ENCODE measurements at places on chromosomes 12 and 14.

DNA sequence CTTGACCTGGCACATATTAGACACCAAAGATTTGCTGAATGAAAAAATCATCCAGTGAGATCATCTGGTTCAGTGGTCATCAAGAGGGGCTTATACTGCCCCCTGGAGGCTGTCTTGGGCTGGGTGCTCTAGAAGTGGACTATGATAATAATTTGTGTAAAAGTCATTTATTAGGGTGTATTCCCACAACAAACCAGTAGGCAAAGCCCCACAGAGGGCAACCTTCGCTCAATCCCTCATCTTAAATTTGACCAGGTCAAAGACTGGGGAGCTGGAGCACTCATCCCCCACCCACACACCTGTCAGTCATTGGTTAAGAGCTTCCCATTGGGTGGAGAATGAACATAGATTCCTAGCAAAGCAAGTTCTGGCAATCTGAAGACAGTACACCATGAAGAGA lies 20.0 kb upstream of the FICD start:
- DNase-seq = no peak

DNA sequence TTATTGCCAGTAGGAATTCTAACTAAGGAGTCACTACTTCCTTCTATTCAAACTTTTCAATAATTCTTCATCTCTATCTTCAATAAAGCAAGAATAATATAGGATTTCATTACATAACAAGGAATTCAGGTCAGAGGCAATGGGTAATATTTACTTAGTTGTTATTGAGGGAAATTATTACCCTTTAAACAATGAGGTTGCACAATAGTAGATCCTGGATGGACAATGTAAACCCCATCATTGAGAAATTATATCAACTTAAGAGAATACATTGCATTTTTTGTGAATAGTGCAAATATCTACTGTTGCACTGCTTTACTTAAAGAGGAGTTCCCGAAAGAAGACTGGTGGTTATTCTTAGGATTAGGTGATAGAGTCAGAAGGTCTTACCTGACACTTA lies 43.8 kb downstream of the A2M start:
- DNase-seq = no peak

DNA sequence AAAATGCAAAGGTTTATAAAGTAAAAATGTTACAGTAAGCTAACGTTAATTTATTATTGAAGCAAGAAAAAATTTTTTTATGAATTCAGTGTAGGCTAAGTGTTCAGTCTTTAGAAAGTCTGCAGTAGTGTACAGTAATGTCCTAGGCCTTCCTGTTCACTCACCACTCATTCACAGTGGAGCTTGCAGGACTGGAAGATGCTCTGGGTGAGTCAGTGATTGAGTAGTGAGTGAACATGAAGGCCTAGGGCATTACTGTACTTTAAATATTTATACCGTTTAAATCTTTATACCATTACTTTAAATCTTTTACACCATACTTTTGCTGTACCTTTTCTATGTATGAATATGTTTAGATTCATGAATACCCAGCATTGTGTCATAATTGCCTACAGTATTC lies 120.3 kb upstream of the SLC38A4 start:
- no peak for DNase-seq

- DNase-seq = no peak
These were observed 11.5 kb downstream of the RAB5B start for GRCh38 chr12:55985341-55985740.

- no peak for DNase-seq
These were observed 10.0 kb downstream of the CDCA4 start for GRCh38 chr14:105010891-105011291.

GRCh38 chr12:84973026-84973425 lies 60.4 kb upstream of the SLC6A15 start:
- DNase-seq = no peak

DNA sequence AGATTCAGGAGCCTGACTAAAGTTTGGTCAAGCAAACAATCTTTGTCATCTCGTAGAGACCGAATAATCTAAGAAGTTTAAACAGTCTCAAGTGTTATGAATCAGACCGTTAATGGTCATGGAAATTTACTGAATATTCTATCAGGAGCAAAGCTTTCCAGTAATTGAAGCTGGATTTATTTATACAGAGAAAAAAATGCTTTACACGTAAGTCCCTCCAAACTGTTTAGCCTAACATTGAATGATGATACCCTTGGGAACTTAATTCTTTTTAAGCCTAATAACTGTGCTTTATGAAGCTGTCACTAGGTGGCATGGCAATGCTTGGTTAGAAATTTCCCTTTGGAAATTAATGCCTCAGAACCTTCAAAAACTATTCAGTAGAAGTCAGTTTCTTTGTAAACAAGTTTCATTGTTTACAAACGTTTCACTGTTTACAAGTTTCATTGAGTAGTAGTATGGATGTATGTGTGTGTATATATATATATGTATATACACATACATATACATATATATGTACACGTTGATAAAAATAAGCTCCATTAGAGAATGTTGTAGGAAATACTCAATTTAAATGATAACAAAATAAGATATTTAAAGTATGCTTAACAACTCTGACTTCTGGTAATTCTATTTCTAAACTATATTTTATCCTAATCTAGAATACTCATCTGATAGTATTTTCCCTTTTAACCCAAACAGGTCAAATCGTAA lies 32.1 kb downstream of the DEPDC4 start:
- no peak for DNase-seq

DNA sequence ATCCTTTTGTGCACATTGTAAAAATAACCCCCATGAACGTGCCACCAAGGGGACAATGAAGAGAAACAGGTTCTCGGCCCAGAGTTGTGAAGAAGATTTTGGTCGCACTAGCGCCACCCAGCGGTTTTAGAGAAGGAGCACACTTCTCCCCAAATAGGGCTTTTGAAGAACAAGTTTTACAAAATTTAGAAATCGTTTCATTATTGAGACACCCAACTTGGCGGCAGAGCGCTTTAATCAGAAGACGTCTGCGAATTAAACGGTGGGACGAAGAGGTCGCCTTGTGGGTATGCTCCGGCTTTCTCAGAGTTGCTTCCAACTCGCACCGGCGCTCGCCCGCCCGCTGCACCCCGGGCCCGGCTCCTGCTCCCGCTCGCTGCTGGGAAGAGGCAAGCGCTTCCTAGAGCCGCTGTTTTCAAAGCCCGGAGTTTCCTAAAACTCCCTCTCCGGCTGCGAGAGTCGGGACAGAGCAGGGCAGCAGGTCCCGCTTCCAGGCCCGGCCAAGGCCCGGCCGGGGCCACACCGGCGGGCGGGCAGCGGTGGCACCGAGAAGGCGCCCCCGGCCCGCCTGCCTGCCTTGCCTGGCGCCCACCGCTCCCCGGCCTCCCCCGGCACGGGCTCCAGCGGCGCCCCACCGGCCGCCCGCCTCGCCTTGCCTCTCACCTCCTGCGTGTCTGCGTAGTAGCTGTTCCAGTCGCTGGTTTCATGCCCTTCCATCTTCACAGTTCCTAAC lies 645 bp downstream of the FOXA1 start:
- no peak for DNase-seq

DNA sequence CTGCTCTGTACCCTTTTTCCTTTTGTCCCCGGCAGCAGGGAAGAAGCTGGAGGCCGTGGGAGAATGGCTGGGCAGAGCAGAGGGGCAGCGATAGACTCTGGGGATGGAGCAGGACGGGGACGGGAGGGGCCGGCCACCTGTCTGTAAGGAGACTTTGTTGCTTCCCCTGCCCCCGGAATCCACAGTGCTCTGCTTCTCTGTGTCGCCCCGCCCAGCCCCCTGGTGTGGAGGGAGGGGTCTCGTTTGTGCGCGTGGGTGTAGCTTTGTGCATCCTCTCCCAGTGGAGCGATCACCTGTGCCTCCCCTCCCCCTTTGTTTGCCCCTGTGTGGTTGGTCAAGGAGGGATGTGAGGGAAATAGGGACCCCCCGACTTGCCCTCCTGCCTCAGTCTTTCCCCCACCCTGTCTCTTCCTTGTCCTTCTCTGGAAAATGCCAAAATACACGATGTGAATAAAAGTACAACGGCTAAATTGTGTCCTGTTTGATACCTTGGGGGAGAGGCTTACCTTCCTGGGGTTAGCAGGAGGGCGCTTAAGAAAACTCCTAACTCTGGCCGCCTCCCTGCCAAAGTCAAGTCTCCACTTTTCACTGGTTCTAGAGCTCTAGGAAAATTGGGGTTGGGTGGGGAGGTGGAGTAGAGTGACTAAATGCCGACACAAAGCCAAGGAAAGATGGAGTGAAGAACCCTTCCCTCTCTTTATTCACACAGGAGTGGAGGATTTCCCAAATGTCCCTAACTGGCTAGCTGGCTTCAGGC lies 990 bp upstream of the TPI1 start:
- no peak for DNase-seq

DNA sequence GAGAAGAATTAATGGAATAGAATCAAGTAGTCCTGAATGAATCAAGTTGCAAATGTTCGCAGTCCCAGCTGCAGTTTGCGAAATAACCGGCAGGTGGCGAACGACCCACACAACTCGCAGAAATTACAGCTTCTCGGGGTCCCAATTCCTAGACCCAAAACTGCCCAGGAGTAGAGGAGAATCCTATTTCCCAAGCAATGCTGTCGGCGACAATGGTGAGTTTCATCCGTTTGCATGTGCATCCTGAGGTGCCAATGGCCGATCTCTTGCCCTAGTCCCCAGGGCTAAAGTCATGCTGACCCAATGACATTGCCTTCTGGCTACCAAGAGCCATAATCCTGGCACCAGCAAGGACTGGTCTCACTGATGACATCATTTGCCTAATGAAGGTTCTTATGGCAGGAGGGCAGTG lies 8.5 kb upstream of the ASCL1 start:
- DNase-seq = peak; percentile 45

DNA sequence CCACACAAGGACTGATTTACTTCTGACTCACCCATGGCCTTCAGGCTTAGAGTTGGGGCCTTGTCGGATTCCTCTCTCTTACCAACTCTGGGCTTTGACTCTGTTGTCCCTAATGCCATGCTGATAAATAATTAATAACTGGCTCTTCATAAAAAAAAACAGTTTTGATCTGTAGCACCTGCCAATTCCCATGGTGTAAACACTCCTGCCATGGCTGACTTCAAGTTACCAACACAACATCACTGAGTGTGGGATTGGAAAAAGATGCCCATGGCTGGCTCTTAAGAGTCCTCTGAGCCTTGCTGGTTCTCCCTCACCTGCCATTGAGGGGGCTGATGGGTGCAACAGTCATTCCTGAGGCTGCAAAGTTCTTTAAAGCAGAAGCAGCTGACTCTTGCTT lies 104.8 kb downstream of the KIF26A start:
- no peak for DNase-seq

DNA sequence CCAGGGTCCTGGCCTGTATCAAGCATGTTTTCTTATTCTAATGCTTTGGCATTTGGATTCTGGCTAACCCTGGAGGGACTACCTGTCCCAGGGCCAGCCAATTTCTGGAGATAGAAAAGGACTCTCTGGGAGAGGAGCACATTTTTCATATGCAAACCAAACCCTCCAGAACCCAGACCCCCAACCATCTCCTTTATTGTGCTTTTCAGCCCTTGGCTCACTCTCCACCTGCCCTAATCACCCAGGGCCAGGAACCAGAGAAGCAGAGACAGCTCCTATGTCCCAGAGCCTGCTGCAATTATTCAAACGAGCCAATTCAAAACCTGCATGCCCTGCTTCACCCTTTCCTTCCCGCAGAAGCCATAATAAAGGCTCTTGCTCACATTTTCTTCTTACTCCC lies 23.8 kb downstream of the HSPB8 start:
- DNase-seq = no peak

- DNase-seq = no peak
These were observed 7.6 kb upstream of the STAT6 start for GRCh38 chr12:57118711-57119271.

GRCh38 chr12:125355614-125356013 lies 290.4 kb downstream of the AACS start:
- no peak for DNase-seq

- no peak for DNase-seq
These were observed 62.0 kb upstream of the SYT1 start for GRCh38 chr12:78802593-78802992.

- DNase-seq = no peak
These were observed 6.0 kb upstream of the SDSL start for GRCh38 chr12:113416091-113416754.

DNA sequence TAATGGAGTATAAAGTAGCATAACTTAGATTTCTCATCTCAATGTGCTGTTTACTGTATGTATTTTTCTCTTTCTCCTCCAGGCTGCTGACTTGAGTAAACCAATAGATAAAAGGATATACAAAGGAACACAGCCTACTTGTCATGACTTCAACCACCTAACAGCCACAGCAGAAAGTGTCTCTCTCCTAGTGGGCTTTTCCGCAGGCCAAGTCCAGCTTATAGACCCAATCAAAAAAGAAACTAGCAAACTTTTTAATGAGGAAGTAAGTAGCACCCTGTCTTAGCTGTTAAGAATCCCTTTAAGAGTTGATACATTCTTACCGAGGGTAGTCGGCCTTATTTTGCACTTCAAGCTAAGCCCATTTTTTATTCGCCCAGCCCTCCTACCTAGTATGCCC lies 55.2 kb downstream of the WDR20 start:
- DNase-seq = no peak

- no peak for DNase-seq
These were observed 84.7 kb upstream of the FRMD6 start for GRCh38 chr14:51566831-51567582.

GRCh38 chr14:34713681-34714319 lies 593 bp downstream of the CFL2 start:
- no peak for DNase-seq

DNA sequence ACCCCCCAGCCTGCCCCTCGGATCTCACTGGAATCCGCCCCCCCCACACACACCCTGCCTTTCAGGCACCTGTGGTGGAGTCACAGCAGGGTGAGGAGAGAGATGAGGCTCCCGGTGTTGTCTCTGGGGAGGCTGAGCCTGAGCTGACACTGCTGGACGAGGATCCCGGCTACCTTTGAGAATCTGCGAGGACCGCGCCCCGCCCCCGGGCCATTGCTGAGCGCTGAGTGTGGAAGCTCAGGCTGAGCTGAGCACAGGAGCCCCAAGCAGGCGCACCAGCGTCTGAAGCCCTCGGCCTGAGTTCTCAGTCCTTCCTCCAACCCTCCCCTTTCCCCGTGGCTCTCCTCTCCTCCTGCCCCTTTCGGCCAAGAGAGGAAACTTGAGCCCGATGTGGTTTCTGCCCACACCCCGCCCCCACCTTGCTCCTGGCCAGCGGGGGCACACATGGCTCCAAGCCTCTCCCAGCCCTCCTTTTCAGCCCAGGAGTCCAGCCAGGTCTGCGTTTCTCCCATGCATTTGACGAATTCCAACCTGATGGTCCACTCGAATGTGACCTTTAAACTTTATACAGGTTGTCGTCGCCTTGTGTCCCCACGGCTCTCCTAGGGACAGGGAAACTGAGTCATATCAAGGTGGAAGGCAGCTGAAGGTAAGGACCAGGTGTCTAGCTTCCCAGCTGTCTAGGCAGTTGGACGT lies at the start of gene NFE2:
NFE2 (minus strand) TSS at position 284 of the 696 bp plus-strand sequence. CDS start 5,767 bp downstream, outside the sequence.
- DNase-seq = no peak

DNA sequence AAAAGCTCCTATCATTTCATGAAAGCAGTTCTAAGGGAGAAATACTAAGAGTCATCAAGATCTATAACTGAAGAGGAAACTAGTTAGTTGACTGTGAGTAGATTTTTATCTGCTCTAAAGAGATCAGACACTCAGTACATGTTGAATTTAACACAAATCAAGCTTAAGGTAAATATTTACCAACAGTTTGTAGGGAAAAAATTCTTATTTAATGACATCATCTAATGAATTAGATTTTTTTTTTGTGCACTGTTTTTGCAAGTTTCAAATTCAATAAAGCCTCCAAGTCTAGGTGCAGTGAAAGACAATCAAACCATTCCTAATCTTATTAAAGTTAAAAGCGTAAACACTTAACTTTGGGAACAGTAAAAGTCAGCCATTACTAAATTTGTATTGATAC lies 93.0 kb upstream of the PRKD1 start:
- no peak for DNase-seq

Measured in stimulated activated CD8-positive, alpha-beta memory T cell treated with anti-CD3 and anti-CD28 coated beads, Interleukin-15, amount 100 ng/mL, for 24 hours (primary cell).